ENCODE measurements at places on chromosomes 13 and 19. TPM values are rescaled to one million over a fixed set of nuclear protein-coding genes. Genes with fewer than 3 reads are reported as not detected.

DNA sequence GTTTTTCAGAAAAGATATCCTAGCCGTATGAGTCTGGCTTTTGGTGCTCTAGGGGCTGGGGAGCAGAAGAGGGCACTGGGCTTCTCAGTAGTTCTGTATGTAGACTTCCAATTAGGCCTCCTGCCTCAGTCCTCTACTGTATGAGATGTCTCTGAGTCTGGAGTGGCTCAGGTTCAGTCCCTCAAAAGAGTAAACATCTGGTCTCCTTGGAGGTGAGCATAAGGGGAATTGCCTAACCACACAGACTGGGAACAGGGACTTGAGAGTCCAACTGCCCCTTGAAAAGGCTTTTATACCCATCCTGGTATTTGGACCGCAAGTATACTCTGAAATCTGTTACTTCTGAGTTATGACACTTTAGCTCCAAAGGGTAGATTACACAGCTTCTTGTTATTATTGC, 214.5 kb downstream of the TDRD3 start:
- no peaks in the 10 kb centered on the region for H3K4me1 ChIP-seq
- no peak for DNase-seq
- H3K27me3 ChIP-seq = no peaks in the 10 kb centered on the region
- no peak overlapping the region for H3K4me3 ChIP-seq
- H3K36me3 ChIP-seq = no peaks in the 10 kb centered on the region

- no peak for DNase-seq
- H3K27ac ChIP-seq = no peak overlapping the region
- H3K4me1 ChIP-seq = no peaks in the 10 kb centered on the region
- no peaks in the 10 kb centered on the region for H3K27me3 ChIP-seq
Observed at GRCh38 chr19:34808566-34808965, 35.6 kb upstream of the ZNF599 start.

DNA sequence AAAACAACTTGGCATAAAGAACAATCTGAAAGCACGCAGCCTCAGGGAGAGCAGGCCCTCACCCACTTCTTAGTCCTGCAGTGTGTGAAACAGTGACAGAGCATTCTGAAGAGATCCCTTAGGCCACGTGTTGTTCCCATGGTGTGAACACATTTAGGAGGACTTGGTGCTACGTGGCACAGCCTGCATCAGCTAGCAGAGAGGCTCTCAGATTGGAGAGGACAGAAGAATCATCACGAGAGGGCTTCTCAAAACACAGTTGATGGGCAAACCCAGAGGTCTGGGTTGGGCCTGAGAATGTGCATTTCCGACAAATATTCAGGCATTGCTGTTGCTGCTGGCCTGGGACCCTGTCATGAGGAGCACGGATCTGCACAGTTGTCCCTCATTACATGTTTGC, 26.1 kb upstream of the TFDP1 start:
- no peak for DNase-seq
- H3K4me1 ChIP-seq = no peaks in the 10 kb centered on the region
- no peaks in the 10 kb centered on the region for H3K36me3 ChIP-seq
- H3K27ac ChIP-seq = no peak overlapping the region

GRCh38 chr13:34623331-34623730, 318.7 kb upstream of the NBEA start:
- H3K4me3 ChIP-seq = no peak overlapping the region
- H3K27me3 ChIP-seq = no peaks in the 10 kb centered on the region
- no peak overlapping the region for H3K27ac ChIP-seq
- DNase-seq = no peak
- H3K4me1 ChIP-seq = no peaks in the 10 kb centered on the region

- H3K27ac ChIP-seq = no peak overlapping the region
- H3K36me3 ChIP-seq = peaks cover 1% of the 10 kb centered on the region
- H3K27me3 ChIP-seq = no peaks in the 10 kb centered on the region
- no peak for DNase-seq
Observed at GRCh38 chr13:61685682-61686012, 270.0 kb upstream of the PCDH20 start.

GRCh38 chr19:44111910-44112463, 1.2 kb upstream of the ZNF225 start:
- H3K27ac ChIP-seq = peak overlapping the region; percentile 36
- no peaks in the 10 kb centered on the region for H3K27me3 ChIP-seq
- peaks cover 22% of the 10 kb centered on the region for H3K4me1 ChIP-seq
- H3K4me3 ChIP-seq = peak overlapping the region; percentile 98
- DNase-seq = no peak

GRCh38 chr19:2603334-2603733, 99.2 kb downstream of the GNG7 start:
- H3K27me3 ChIP-seq = peaks cover 21% of the 10 kb centered on the region
- no peak overlapping the region for H3K4me3 ChIP-seq
- DNase-seq = no peak
- no peak overlapping the region for H3K27ac ChIP-seq

DNA sequence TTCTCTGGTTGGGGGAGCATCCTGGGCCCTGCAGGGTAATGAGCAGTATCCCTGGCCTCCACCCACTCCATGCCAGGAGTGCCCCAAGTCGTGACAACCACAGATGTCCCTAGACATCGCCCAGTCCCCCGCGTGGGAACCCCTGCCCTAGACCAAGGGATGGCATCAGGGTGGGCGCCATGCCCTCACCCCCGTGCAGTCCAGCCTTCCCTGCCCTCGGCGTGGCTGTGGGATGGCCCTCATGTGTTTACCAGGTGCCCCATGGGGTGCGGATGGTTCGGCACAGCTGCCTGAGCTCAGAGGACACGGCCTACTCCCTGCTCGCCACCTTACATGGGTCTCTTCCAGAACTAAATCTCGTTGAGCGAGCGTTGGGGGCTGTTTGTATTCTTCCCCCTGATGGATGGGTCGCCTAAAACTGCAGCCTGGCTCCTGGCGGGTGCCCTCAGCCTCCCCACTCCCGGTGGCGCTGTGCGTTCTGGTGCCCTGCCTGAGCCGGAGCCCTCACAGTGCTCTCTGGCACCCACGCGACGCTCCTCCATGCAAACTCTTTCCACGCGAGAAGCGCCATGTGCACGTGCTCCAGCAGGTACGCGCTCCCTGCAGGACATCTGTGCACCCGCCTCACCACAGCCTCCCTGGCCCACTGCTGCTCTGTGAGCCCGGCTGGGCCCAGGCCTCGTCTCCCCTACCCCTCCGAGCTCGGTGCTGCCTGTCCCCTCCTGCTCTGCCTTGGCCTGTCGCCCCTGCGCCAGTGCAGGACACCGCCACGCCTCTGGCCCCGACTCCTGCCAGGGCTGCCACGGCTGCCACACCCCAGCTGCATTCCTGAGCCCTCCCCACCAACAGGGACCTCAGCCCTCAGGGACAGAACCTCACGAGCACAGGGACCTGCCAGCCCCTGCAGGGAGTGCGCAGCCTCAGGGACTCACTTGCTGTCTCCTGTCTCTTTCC, 145.0 kb downstream of the KDM4B start:
- no peak for DNase-seq
- H3K4me1 ChIP-seq = no peaks in the 10 kb centered on the region
- H3K36me3 ChIP-seq = peaks cover 4% of the 10 kb centered on the region
- H3K4me3 ChIP-seq = no peak overlapping the region
- no peak overlapping the region for H3K27ac ChIP-seq

GRCh38 chr13:80036845-80037504, 304.0 kb downstream of the SPRY2 start:
- H3K27ac ChIP-seq = no peak overlapping the region
- H3K4me3 ChIP-seq = no peak overlapping the region
- no peak for DNase-seq
- H3K27me3 ChIP-seq = no peaks in the 10 kb centered on the region
- H3K36me3 ChIP-seq = no peaks in the 10 kb centered on the region
- no peaks in the 10 kb centered on the region for H3K4me1 ChIP-seq

DNA sequence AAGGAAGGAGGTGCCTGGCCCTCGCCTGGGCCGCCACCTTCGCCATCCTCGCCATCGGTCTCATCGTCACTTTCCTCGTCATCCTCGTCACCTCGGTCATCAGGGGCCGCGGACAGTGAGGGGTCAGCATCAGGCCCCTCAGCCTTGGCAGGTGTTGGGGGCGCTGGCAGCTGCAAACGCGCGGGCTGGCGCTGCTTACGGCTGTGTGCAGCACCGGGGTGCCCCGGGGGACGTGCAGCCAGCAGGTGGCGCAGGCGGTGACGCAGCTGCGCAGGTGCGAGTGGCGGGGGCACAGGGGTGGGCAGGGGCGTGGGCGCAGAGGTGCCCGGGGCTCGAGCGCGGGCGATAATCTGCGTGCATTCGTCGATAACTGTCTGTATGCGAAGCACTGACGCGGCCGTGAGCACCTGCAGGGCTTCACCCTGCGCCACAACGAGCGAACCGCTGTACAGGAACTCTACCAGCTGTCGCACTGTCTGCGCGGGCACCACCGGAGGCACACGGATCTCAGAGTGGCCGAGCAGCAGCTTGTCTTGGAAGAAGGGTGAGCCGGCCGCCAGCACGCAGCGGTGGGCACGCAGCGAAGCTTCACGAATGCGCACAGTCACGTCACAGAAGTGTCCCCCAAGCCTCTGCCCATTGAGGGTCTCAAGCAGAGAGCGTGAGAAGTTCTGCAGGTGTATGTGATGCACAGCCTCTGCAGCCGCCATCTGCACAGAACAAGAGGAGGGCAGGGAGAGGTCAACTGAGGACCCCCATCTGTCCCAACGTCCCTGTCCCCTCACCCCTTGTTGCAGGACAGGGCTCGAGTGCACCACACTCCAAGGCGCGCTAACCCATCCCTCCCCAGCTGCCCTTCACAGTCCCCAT, 2.4 kb downstream of the ZBTB45 start:
- no peaks in the 10 kb centered on the region for H3K27me3 ChIP-seq
- H3K4me3 ChIP-seq = no peak overlapping the region
- no peak for DNase-seq
- peaks cover 43% of the 10 kb centered on the region for H3K4me1 ChIP-seq
- peaks cover 6% of the 10 kb centered on the region for H3K36me3 ChIP-seq
- H3K27ac ChIP-seq = no peak overlapping the region

DNA sequence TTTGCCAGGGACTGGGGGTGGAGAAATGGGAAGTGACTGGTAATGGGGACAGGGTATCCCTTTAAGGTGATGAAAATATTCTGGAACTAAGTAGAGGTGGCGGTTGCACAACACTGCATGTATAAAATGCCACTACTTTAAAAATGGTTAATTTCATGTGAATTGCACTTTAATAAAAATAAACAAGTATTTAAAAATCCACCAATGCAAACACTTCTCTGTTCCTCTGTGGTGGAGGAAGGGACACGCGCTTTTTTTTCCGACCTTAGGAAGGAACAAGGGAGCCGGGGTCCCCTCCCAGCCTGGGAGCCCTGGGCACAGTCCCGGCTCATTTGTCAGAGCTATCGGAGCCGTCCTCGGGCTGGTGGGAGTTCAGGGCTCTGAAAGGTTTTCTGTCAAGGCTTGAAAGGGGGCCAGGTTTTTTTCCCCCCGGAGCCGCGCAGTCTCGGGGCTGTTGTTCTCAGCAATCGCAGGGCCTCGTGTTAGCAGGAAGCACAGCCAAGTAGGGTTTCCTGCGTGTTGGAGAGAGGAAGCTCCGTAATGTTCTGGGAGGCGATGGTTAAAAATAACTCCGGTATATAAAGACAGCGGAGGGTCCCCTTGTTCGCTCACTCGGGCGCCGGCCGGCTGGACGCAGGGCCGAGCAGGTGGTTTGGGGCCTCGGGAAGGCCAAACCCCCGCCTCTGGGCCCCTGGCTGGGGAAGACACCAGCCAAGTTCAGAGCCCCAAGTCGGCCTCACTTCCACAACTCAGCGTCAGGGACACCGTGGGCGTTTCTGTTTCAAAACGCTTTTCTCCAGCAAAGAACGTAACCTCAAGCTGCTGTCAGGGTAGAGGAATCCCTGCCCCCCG, 41.2 kb upstream of the KLF2 start:
- peak overlapping the region; percentile 66 for H3K4me3 ChIP-seq
- no peaks in the 10 kb centered on the region for H3K36me3 ChIP-seq
- no peak overlapping the region for H3K27ac ChIP-seq

Gene NOVA2
- 0.58 TPM for total RNA-seq

Gene RCBTB2
- 2.6 TPM for total RNA-seq

Gene ZNF586
- 18.5 TPM for total RNA-seq

- H3K27me3 ChIP-seq = no peaks in the 10 kb centered on the region
- H3K36me3 ChIP-seq = no peaks in the 10 kb centered on the region
- no peak overlapping the region for H3K27ac ChIP-seq
- no peak for DNase-seq
- H3K4me3 ChIP-seq = no peak overlapping the region
Observed at GRCh38 chr13:113040597-113041292, 64.8 kb upstream of the F7 start.

DNA sequence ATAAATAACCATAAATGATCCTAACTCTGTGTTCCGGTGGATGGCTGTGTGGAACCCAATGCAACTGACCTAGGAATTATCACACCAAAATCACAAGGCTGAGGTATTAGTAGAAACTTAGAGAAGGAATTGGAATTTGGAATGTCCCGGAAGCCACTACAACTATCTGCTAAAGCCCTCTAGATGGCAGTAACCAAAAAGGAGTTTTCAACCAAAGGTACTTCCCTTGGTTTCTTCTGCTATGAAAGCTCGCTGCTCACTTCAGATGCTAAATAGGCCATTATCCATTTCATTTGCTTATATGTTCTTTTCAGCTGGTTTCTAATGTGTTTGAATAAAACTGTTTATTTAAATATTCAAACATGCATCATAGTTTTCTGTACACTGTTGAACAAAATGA, 1589.1 kb upstream of the SPRY2 start:
- no peaks in the 10 kb centered on the region for H3K27me3 ChIP-seq
- no peak overlapping the region for H3K4me3 ChIP-seq
- no peak for DNase-seq
- no peak overlapping the region for H3K27ac ChIP-seq

Gene ZNF506
- total RNA-seq = 68.9 TPM

- H3K27ac ChIP-seq = no peak overlapping the region
- no peaks in the 10 kb centered on the region for H3K27me3 ChIP-seq
- no peaks in the 10 kb centered on the region for H3K36me3 ChIP-seq
- peaks cover 23% of the 10 kb centered on the region for H3K4me1 ChIP-seq
- no peak for DNase-seq
Observed at GRCh38 chr13:32445461-32445860, 17.5 kb upstream of the N4BP2L1 start.

- no peak overlapping the region for H3K27ac ChIP-seq
- H3K4me1 ChIP-seq = peaks cover 14% of the 10 kb centered on the region
- H3K27me3 ChIP-seq = peaks cover 50% of the 10 kb centered on the region
- H3K4me3 ChIP-seq = peak overlapping the region; percentile 57
Observed at GRCh38 chr19:1748115-1748872, 5.0 kb upstream of the ONECUT3 start.

DNA sequence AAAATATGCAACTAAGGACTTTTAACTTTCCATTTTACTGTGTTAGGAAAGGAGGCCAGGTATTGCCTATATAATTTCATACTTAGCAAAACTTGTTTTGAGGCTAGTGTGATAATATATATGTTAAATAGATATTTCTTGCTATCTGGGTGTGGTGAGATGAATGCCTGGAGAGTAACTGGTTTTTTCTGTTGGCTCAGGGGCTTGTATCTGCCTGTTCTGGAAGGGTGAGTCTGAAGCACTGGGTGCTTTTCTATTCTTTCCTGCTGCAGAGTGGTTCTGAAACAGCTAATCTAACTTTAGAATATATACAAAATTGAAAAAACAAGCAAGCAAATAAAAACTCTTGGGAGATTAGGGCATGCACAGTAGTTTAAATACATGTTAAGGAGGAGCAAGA, 64.6 kb upstream of the MYCBP2 start:
- H3K4me3 ChIP-seq = no peak overlapping the region
- peaks cover 34% of the 10 kb centered on the region for H3K4me1 ChIP-seq
- DNase-seq = no peak
- H3K27ac ChIP-seq = no peak overlapping the region
- H3K36me3 ChIP-seq = no peaks in the 10 kb centered on the region

GRCh38 chr19:5250127-5250659, 90.4 kb downstream of the PTPRS start:
- H3K27ac ChIP-seq = no peak overlapping the region
- H3K4me3 ChIP-seq = no peak overlapping the region
- peaks cover 6% of the 10 kb centered on the region for H3K4me1 ChIP-seq
- DNase-seq = no peak
- H3K27me3 ChIP-seq = no peaks in the 10 kb centered on the region

All from activated T-cell treated with anti-CD3 and anti-CD28 coated beads, Interleukin-2, amount 50 U/mL, for 72 hours (primary cell).